Thoracic aorta (tissue), 2 donors: ENCODE measurements at places on chromosomes 1 and 21.

GRCh38 chr21:37155186-37155585 is 82.1 kb downstream of the TTC3 start:
- DNase-seq, result no peak

- no peak for DNase-seq
These were observed 87.9 kb downstream of the SYT2 start for GRCh38 chr1:202622388-202622787.

DNA sequence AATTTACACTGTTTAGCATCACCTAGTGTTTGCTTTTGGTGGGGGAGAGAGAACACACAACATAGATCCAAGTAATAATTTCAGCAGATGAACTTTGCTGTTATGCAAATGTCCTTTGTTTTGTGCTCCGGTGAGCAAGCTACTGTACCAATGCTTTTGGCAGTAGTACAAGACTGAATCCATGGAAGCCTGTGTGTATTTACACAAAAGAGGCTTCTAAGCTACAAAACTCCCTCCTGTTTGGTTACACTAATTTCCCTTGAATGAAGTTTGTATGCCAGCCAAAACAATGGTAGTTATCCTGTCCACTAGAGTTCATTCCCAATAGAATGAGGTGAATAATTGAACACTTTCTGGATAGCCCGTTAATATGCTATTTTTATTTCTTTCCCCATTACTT is 320.5 kb downstream of the KCTD3 start:
- no peak for DNase-seq

DNA sequence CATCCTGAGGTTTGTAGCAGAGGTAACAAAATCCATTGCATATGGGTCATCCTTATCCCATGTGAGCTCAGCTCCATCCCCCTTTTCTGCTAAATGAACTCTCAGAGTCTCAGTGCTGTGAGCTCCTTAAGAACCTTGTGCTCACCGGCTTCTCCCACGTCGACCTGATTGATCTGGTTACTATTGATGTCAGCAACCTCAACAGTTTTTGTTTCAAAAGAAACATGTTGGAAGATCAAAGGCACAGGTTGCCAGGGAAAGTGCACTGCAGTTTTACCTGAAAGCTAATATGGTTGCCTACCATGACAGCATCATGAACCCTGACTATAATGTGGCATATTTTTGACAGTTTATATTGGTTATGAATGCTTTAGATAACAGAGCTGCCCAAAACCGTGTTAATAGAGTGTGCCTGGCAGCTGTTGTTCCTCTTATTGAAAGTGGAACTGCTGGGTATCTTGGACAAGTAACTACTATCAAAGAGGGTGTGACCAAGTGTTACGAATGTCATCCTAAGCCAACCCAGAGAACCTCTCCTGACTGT is 131.4 kb downstream of the HS2ST1 start:
- no peak for DNase-seq

- DNase-seq, result no peak
These were observed 252.7 kb downstream of the TTLL7 start for GRCh38 chr1:83746234-83746633.

DNA sequence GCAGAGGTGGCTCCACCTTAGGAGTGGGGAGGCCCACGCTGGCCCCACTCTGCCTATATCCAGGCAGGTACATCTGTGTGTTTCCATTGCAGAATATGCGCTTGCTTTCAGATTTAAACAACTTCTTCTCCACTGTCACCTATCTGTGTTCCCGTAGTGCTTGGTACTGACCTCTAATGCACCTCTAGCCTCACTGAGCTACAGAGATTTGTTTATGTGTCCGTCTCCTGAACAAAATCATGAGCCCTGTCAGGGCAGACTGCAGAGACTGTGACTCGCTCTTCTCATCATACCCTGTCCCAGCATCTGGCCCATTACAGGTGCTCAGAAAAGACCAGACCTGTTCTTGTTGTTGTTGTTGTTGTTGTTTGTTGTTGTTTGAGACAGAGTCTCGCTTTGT is 14.5 kb upstream of the LRRC38 start:
- DNase-seq, result no peak

DNA sequence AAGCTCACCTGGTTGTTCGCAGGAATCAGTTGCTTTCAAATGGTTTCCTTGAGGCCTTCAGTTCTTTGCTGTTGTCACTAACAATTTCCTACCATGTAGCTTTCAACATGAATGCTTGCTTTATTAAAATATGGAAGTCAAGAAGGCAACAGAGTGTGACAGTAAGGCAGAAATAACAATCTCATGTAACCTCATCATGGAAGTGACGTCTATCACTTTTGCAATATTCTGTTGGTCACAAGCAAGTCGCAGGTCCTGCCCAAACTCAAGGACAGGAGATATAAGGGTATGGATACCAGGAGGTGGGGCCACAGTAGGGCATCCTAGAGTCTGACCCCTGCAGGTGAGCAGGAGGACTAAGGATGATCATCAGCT is 296.8 kb upstream of the ZP4 start:
- DNase-seq, result no peak

- DNase-seq, result no peak
These were observed 12.1 kb downstream of the LRP8 start for GRCh38 chr1:53315456-53316423.
